ENCODE measurements at places on chromosomes 1 and 21.

- DNase-seq: no peak
Observed at GRCh38 chr1:9389968-9390367, 97.3 kb downstream of the SPSB1 start.

GRCh38 chr1:175797576-175797975 is 54.2 kb upstream of the TNR start:
- no peak for DNase-seq

DNA sequence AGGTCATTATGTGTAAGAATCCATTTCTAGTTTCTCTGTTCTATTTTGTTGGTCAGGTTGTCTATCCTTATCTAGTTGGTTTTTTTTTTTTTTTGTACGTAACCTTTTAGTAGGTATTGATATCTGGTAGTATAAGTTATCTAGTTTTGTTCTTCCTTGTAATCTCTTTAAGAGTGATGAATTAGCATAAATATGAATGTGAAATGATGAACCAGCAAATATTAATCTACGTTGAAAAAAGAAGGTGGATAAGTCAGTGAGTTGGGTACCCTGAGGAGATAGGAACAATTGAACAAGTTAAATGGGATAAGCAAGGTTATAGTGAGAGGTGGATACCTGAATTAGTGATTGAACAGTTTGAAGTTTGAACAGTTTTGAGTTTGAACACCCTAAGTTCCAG is 33.9 kb downstream of the TTC3 start:
- DNase-seq: no peak

- DNase-seq: no peak
Observed at GRCh38 chr1:100567062-100567461, 29.1 kb downstream of the GPR88 start.

DNA sequence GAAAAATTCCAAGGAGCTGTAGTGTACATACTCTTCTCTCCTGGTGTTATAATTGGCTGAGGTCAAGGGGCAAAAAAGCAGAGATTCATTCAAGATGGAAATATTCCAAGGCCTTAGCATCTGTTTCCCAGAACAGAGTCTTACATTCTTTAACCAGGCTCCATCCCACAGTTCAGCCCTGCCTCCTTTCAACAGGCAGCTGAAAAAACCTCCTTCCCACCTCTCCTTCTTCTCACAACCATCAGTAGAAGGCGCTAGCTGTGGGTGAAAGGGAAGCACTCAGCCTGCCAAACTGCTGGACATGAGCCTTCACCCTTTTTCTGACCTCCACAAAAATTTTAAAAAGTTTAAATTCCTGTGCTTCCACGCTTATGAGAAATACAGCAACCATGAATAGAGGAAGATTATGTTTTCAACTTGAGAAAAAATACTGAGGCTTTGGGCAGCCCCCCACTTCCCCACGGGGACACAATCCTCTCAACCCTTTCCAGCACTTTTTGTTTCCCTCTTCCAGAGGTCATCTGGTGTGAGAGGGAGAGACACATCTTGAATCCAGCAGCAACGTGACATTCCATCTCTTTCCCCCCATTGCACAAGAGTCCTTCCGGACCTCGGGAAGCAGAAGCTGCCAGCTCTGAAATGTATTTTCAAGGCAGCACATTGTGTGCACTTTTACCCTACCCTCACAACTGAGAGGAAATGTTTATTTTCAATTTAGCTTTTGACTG is 43.2 kb upstream of the FMO2 start:
- no peak for DNase-seq

DNA sequence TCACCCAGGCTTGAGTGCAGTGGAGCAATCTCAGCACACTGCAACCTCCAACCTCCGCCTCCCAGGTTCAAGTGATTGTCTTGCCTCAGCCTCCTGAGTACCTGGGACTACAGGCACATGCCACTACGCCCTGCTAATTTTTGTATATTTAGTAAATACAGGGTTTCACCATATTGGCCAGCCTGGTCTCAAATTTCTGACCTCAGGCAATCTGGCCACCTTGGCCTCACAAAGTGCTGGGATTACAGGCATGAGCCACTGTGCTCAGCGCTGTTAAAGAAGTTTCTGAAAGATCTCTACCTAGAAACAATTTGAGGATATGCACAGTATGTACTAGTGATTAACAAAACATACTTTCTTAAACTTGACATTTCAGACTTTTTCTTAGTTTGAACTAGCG is 182.6 kb upstream of the ESRRG start:
- no peak for DNase-seq

DNA sequence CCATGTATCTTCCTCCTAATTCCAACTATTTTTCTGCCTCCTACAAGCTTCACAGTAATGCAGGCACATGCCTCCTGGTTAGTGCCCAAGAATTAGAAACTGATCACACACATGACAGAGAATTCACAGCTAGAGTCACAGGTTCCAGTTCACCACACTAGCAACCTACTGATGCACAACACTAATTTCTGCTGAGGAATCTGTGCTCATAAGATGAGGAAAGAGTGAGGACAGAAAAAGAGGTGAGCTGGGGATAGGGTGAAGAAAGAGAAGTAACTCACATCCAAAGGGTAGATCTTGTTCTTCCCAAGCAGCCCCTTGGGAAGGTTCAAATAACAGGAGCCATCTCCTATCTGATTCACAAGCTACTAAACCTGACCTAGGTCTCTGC is 61.3 kb downstream of the PUM1 start:
- no peak for DNase-seq

DNA sequence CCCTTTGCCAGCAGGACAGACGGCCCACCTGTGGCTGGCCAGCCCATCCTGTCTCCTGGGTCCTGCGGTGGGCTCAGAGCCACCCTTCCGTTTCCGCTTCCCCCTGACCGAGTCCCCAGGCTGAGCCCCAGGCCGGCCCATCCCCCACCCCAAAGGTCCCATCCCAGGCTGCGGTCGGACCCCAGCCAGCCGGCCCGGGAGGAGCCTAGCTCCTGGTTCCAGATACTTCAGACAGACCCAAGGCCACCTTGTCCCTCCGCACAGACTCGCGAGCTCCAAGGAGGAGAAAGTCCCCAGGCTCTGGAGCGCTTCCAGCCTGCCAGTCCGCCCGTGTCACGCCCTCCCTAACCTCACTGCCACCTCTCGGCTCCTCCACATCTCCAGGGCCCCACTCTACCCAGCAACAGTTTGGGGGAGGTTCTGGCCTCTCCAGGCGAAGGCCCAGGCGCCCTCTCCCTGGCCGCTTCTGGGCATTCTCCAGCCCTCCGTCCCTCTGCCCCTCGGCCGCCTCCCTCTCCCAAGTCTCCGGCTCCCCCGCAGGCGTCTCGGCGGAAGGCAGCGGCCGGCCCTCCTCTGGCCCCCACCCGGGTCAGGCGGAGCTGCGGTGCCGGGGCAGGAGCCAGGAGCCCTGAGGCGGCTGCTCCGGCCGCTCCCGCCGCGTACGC is 835 bp downstream of the LRRN2 start:
- DNase-seq: peak; percentile 27

GRCh38 chr1:53031732-53032131 is 30.3 kb upstream of the PODN start:
- DNase-seq: peak; percentile 35

DNA sequence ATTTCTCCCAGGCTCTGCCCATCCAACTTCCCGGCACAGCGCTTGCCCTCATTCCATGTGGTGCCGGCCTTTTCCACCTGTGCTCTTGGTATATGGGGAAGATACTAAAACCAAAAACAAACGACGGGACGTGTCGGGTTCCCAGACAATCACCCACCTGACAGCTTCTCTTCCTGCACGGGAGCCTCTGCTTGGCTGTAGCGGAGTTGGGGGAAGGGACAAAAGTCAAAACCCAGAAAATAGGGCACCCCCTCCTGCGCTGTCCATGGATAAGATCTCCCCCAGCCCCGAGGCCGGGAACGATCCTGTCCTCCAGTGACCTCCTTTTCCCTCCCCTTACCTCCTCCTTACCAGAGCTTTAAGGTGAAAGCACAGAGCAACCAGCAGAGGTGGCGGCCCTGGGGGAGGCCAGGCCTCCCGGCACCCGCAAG is 640 bp downstream of the JTB start:
- DNase-seq: no peak

- peak; percentile 7 for DNase-seq
Observed at GRCh38 chr1:64759968-64760367, 15.1 kb downstream of the RAVER2 start.

- peak; percentile 7 for DNase-seq
Observed at GRCh38 chr1:33001282-33001681, 35.4 kb downstream of the AK2 start.

- no peak for DNase-seq
Observed at GRCh38 chr1:58033311-58033710, 513.2 kb downstream of the OMA1 start.

DNA sequence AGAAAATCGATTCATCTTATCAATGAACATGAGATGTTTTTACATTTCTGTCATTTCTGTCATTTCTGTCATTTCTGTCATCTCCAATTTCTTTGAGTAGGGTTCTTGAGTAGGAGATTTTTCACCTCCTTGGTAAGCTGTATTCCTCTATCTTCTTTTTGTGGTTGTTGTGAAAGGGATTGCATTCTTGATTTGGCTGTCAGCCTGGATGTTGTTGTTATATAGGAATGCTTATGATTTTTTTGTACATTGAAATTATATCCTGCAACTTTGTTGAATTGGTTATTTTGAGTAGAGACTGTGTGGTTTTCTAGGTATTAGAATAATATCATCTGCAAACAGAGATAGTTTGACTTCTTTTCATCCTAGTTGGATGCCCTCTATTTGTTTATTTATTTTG is 1233.7 kb downstream of the PLA2G4A start:
- no peak for DNase-seq

- no peak for DNase-seq
Observed at GRCh38 chr21:34110594-34111202, 37.3 kb downstream of the MRPS6 start.

- no peak for DNase-seq
Observed at GRCh38 chr1:100050139-100050538, 80.3 kb downstream of the SLC35A3 start.

- no peak for DNase-seq
Observed at GRCh38 chr1:225479341-225479740, 51.5 kb upstream of the LBR start.

DNA sequence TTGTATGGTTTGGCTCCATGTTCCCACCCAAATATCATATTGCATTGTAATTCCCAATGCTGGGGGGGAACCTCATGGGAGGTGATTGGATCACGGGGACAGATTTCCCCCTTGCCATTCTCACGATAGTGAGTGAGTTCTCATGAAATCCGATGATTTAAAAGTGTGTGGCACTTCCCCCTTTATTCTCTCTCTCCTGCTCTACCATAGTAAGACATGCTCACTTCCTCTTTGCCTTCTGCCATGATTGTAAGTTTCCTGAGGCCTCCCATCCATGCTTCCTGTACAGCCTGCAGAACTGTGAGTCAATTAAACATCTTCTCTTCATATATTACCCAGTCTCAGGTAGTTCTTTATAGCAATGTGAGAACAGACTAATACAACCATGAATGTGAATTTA is 211.6 kb upstream of the NR5A2 start:
- no peak for DNase-seq

DNA sequence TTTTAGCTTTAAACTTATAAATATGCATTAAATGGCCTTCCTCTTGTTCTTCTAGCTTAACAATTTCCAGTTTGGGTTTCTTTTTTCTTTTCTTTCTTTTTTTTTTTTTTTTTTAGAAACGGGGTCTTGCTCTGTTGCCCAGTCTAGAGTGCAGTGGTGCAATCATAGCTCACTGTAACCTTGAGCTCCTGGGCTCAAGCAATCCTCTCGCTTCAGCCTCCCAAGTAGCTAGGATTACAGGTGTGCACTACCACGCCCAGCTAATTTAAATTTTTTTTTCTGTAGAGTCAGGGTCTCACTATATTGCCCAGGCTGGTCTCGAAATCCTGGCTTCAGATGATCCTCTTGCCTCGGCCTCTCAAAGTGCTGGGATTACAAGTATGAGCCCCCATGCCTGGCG is 37.9 kb upstream of the RUNX3 start:
- no peak for DNase-seq

GRCh38 chr1:22275626-22276395 is 132.9 kb upstream of the WNT4 start:
- DNase-seq: peak; percentile 21

DNA sequence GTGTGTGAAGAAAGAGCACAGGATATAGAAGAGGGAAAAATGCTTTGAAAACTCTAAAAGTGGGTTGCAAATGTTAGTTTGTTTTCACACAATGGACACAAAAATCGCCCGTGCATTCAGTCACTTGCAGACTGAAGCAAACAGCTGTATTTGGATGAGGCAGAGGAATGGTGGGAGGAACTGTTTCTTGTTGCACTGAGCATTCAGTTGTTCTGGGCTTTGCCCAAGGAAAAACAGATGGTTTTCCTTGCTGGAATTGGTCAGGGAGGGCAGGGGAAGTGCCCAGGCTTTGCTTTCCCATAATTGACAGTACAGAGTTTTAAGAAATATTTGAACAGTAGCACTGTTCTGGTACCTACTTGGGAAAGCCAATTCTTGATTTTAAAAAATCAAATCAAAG is 19.5 kb upstream of the WARS2 start:
- no peak for DNase-seq

GRCh38 chr1:25890239-25891034 is 14.9 kb upstream of the PAQR7 start:
- no peak for DNase-seq

GRCh38 chr1:154860156-154860870 is 9.8 kb downstream of the KCNN3 start:
- DNase-seq: peak; percentile 21

GRCh38 chr1:170617591-170618330 is 46.2 kb upstream of the PRRX1 start:
- no peak for DNase-seq

GRCh38 chr1:47705517-47706130 is 267.8 kb downstream of the FOXD2 start:
- peak; percentile 23 for DNase-seq

DNA sequence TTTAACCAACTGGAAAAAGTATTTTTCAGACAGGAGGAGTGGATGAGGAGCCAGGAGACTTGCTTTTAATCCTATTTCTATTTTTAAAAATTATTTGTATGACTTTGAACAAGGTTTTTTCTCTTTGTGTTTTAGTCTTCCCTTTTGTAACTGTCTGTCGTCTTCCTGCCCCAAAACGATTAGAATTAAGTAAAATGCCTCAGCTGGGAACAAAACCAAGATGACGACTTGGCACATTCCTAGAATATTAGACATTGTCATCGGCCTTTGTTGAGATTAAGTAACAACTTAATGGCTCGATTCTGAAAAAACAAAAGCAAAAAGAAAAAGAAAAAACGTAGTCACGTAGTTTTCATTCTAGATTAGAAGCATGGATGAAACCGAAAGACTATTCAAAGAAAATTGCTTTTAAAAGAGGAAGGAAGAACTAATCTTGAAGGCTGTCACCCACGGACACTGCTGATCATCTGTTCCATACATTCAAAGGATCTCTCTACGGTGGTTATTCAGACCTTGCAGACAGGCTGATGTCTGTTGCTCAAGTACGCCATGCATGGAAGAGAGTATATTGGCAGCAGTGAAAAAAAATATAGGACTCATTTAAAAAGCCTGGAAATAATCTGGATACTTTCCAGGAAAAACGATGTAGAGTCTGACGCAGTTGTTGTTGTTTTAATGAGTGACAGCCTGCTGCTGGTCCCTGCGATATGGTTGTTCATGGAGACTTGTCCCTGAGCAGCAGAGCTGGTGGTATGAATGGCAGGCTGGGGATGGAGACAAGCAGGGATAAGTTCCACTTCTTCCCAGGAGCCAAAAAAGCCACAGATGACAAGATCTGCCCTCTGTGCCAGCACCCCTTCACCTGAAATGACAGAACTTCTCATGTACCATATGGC is 16.8 kb downstream of the GNG4 start:
- DNase-seq: peak; percentile 84

GRCh38 chr1:52145137-52145536 is 3.2 kb downstream of the ZFYVE9 start:
- DNase-seq: no peak

- no peak for DNase-seq
Observed at GRCh38 chr1:187817782-187818181, 989.0 kb downstream of the PLA2G4A start.

Measured in NCI-H2171 treated with DMSO at 0.1 percent for 48 hours (cell line).